ENCODE measurements at places on chromosomes 5 and 9.

DNA sequence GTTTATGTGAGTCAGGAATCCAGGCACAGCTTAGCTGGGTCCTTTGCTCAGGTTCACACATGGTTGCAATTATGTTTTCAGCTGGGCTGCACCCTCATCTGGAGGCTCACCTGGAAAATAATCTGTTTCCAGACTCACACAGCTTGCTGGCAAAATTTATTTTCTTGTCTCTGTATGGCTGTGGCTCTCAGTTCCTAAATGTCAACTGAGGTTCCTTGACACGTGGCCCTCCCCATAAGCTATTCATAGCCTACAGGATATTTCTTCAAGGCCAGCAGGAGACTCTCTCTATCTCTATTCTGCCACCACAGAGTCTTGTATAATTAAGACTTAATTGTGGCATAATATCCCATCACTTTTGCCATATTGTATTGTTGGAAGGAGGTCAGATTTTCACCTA is 732.0 kb downstream of the CDH18 start:
- no peak for DNase-seq

- no peak for DNase-seq
Measured at GRCh38 chr9:6870650-6871477, 113.1 kb downstream of the KDM4C start.

DNA sequence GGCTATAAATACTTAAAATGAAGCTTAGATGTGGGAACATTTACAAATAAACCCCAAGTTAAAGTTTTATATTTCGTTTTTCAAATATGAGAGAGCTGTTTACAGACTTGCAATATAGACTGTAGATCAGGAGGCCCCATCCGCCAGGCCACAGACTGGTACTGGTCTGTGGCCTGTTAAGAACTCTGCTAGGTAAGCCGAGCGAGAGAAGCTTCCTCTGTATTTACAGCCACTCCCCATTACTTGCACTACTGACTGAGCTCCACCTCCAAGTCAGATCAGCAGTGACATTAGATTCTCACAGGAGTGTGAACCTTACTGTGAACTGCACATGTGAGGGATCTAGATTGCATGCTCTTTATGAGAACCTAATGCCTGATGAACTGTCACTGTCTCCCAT is 561.4 kb upstream of the FAM174A start:
- no peak for DNase-seq

DNA sequence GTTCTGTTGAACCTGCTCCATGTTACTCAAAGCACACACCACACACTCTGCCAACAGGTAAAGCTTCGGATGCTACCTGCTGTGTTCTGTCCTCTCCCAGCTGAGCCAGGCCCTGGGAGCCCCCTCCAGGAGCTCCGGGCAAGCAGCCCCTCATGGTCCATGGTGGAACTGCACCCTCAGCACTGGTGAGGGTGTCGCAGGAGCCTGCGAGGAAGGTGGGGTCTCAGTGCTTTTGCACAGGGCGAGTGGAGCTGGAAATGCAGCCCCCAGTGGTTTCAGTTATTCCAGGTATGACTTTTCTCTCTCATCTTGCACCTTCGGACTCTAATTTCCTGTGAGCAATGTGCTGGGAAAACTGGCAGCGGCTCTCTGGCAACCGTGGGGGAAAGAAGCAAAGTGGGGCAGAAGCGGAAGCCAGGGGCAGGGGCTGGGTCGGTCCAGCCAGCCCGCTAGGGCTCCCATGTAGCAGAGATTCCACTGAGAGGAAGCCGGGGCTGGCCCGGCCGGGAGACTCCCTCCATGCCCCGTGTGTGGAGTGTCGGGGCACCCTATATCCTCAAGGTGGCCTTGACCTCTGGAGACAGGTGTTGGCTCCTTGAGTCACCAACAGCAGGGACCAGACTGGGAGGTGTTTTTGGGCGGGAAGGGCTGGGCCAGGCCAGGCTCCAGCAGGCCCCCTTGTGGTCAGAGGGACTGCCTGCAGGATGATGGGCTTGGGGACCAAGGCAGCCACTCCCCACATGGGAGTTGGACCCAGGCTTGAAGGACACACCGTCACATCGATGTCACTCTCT is 75.6 kb upstream of the PRSS3 start:
- DNase-seq, result no peak

- no peak for DNase-seq
Measured at GRCh38 chr5:119067450-119067849, 3.4 kb upstream of the DMXL1 start.

DNA sequence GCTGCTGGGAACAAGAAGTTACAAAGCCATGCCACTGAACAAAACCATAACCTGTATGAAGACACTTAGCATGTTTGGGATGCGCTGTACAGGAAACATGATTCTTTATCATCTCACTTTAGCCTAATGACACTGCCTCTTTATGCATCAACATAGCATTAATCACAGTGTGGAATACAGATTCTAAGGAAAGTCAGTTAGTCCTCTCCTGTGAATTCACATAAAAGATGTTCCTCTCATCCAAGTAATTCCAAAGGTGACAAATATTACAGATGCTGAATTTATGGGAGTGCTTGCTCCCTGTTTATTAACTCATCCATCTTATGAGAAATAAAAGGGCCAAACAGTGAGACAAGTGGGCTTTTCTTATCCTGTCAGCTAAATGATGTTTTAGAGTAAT is 1677.7 kb downstream of the EFNA5 start:
- no peak for DNase-seq

- DNase-seq, result no peak
Measured at GRCh38 chr9:27933210-27934025, 360.1 kb upstream of the C9orf72 start.

GRCh38 chr9:110153431-110153830 is 54.5 kb downstream of the C9orf152 start:
- no peak for DNase-seq
